ENCODE measurements at places on chromosomes 5 and 9.

GRCh38 chr9:21778304-21778703 is 24.1 kb upstream of the MTAP start:
- peak; percentile 8 for DNase-seq

GRCh38 chr5:27472871-27473270 is 434.5 kb upstream of the CDH9 start:
- DNase-seq = no peak

- no peak for DNase-seq
These were observed 11.1 kb upstream of the NRG2 start for GRCh38 chr5:140054086-140054689.

DNA sequence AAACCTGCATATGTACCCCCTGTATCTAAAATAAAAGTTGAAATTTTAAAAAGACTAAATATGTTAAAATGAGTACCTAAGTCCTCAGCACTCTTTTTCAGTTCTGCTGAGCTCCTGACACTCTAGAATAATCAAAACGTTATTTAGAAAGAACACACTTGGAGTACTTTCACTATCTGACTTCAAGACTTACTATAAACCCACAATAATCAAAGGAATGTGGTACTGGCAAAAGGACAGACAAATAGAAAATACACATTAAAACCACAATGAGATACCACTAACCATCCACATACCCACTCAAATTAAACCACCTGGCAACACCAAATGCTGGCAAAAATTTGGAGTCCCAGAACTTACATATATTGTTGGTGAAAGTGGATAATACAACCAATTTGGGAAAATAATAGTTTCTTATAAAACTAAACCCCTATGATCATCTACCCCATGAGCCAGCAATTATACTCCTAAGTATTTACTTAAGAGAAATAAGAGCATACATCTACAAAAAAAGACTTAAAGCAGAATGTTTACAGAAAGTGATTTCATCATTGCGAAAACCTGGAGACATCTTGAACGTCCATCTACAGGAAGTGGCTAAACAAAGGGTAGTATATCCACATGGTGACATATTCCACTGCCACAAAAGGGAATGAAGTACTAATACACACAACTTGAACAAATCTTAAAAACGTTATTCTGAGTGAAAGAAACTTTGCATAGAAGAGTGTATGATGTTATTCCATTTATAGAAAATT is 12.8 kb upstream of the PRSS3 start:
- DNase-seq = no peak

DNA sequence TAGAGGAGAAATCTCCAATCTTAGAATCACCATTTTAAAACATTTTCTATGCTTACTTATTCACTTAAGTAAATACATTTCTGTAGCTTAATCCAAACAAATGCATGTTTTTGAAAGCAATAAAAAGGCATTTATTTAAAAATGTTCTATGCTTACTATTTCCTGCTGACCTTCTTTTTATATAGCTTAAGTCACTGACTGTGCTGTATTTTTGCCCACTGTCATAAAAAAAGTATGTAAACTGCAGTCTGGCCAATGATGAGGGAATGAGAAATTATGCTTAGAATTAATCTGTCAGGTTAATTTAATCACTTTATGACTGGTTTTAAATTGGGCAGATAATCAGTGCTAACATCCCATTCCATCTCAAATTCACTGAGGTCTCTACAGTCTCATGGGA is 20.1 kb downstream of the NUDT12 start:
- DNase-seq = no peak

DNA sequence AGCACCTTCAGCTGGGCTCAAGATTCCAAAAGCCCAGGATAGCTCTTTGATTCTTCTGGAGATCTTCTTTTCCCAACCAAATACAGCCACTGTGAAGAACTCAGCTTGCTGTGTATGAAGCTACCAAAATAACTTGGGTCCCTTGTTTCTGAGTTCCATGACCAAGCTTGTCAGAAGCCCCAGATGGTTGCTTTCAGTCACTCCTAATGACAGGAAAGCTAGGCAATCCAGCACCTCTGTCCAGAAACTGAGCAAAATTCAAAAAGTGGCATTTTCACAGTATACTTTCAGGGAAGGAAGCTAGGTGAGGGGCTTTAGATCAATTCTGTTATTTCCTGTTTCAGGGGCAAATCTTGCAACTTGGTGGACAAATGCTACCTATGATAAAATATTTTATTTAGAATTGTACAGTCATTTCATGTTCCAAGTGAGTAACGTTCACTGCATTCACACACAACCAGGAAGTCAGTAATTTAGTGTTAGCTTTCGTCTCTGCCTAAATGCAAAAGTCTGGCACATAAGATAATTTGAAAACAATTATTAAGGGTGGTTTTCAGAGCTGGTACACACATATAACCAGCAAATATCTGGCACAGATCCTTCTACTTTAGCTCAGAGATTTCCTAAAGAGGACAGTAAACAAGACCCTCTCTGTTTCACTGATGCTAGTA is 330.1 kb downstream of the GLIS3 start:
- no peak for DNase-seq

DNA sequence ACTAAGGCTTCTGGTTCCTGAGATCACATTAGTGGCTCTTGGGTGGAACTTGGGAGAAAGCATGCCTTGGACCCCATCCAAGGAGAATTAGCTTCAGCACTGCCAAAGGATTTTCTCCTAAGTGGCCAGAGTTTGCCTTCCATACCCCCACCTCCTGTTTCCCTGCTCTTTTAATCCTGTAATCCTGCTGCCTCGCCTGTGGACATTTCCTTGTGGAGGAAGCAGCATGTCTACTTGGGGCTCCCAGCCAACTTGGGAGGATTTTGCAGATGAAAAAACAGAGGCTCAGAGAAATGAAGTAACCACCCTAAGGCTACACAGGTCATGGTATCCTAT is 1.6 kb downstream of the ARSI start:
- DNase-seq = no peak

DNA sequence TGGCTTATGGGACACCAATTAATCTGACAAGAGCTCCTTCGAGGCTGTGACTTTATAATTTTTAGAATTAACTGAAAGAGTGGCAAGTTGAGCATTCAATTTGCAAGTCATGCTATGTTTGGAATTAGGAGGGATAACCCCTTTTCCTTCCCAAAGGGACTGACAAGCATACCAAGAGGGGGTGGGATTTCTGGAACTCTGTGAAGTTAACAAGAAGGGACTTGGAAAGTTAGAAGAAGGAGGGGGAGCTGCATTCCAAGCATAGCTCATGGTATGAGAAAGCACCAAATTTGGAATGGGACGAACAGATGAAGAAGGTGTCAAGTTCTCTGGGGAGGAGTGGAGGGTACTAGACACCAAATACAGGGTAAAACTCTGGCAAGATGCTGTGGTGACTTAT is 8.9 kb upstream of the PALM2AKAP2 start:
- DNase-seq = no peak

DNA sequence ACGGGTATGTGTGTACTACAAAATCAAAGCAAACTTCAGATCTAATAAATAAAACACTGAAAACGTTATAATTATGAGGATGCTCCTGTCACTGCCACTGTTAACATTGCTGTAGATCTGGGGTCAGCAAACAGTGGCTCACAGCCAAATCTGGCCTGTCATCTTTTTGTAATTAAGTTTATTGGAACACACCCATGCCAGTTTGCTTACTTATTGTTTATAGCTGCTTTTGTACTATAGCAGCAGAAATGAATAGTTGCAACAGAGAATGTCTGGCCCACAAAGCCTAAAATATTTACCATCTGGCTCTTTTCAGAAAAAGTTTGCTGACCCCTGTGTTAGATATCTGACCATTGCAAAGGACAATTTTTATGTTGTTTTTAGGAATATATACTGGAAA is 32.1 kb downstream of the PRRC1 start:
- no peak for DNase-seq

DNA sequence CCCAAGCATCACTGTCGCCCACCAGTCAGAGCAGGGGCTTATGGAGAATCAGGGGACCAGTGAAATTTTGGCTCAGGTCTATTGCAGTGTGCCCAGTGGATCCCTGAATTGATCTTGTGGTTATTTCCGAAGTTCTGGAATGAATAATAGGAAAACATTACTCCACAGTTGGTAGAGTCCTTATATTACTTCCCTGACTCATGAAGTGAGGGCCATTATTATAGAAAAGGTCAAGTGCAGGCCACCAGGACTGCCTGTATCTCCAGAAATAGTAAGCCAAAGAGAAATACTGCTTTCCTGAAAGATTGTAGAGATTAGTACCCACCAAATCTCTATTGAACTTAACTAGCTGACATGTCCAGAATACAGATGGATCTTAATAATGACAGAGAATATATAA is 335.0 kb downstream of the NPR3 start:
- no peak for DNase-seq

- DNase-seq = no peak
These were observed 260.3 kb upstream of the KLF4 start for GRCh38 chr9:107749787-107750444.

DNA sequence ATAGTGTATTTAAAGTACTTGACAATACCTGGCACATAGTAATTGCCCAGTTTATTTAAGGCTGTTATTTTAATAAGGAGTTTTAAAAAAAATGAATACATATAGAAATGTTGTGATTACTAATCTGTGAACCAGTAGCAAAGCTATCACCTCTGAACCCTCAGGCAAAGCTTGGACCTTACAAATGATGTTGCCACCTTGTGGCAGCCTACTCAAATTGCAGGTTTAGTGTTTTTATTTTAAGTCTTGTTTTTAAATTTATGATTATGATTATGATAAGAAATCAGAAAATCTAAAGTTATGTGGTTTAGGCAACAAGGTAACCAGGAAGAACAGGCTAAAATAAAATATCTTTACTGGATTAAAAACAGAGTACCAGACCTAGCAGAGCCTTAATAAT is 35.8 kb downstream of the PPARGC1B start:
- DNase-seq = no peak
